ENCODE measurements at places on chromosomes 11 and 22.

DNA sequence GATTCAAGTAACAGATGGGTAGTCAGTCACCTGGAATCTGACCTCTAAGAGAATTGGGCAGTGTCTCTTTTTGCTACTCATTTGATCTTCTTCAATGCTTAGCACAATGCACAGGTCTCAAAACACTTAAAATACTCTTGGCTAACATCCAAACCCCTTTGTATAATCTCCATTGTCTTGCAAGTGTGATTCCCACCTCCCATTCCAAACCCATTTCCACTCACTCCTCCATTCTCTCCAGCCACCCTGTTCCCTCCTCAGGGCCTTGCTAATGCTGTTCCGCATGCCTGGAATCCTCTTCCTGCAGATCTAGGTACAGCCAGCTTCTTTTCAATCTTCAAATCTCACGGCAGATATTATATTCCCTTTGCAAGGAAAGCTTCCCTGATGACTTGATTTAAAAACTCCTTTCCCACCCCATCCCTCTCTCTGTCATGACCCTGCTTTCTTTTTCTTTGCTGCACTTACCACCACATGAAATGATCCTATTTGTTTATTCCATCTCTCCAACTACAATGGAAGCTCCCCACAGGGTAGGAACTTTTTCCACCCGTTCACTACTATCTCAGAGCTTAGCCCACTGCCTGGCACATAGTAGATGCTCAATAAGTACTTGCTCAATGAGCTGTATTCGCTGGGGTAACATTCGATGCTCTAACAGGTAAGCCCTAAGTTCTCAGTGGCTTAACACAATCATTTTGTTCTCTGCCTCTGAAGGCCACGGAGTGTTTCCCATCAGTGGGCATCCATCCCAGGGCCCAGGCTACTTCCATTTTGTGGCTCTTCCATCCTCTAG lies 121.7 kb downstream of the MN1 start:
- DNase-seq: no peak

DNA sequence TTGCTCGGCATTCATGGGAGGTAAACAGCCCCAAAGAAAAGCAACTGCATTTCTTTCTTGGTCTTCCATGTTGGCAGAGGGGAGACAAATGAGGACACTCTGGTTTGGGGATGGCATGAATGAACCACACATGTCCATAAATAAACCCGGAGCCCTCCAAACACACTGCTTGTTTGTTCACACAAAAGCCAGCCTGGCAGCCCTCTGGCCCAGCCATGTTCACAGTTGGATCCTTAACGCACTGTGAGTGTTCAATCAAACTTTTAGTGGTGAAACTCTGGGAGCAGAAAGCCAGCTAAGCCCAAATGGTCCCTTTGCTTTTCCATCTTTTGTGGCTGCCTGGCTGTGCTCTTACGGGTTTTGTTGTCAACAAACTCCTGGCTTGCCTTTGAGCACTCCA lies 336.8 kb downstream of the CADM1 start:
- DNase-seq: no peak

GRCh38 chr22:31044262-31044861 lies 36.8 kb upstream of the SMTN start:
- DNase-seq: no peak

- no peak for DNase-seq
These were observed 327.6 kb upstream of the PLET1 start for GRCh38 chr11:112588252-112588694.

- DNase-seq: no peak
These were observed 380.6 kb downstream of the BRD1 start for GRCh38 chr22:49446759-49447710.

GRCh38 chr22:49103314-49104059 lies 724.2 kb downstream of the BRD1 start:
- no peak for DNase-seq

DNA sequence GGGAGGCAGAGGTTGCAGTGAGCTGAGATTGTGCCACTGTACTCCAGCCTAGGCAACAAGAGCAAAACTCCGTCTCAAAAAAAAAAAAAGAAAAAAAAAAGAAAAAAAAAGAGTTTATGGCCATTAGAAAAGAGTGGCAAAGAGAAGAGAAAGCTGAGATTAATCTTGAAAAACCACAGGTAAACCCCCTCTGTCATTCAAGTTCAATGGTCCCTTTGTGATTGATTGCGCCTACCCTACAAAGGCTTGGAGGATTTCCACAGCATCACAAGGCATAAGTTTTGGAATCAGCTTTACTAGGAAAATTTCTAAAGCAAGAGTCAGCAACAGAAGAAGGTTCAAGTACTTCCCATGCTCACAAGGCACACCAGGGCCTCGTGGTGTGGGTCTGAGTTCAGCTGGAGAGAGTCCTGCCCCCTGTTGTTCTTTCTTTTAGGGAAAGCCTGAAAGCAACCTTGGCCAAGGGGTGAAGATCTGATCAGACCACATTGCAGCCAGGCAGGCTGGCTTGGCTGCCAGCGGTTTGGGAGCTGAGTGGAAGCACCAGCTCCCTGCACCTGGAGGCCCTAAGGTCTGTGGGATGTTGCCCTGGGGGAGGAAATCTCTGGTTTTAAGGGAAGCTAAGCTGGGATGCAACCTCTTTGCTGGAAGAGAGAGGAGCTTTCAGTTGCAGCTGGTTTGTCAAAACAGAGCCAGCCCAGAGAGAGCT lies 41.8 kb downstream of the SLN start:
- no peak for DNase-seq

- no peak for DNase-seq
These were observed 98.1 kb upstream of the GUCY1A2 start for GRCh38 chr11:107116358-107116757.

- no peak for DNase-seq
These were observed 325.4 kb upstream of the CCDC90B start for GRCh38 chr11:83611600-83611999.

- no peak for DNase-seq
These were observed 37.6 kb upstream of the MTNR1B start for GRCh38 chr11:92931746-92932422.

- DNase-seq: no peak
These were observed 8.1 kb upstream of the SLC35E4 start for GRCh38 chr22:30627471-30627870.

DNA sequence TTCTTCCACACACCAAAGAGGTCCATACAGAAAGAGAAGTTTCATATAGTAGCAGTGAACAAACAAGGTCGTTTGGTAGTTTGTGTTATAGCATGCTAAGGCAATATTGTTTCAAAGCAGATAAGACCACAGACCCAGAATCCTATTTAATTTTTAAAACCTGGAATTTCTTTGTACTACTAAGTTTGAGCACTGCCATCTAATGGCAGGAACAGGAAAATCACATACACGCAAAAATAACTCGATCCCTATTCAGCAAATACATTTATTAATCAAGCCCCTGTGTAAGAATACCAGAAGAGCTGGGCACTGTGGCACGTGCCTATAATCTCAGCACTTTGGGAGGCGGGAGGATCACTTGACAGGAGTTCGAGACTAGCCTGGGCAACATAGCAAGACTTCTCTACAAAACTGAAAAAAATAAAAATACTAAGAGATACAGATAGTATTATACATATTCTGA lies 2.9 kb upstream of the BTBD10 start:
- no peak for DNase-seq

GRCh38 chr11:17148536-17148935 lies 59.2 kb downstream of the PIK3C2A start:
- DNase-seq: no peak

DNA sequence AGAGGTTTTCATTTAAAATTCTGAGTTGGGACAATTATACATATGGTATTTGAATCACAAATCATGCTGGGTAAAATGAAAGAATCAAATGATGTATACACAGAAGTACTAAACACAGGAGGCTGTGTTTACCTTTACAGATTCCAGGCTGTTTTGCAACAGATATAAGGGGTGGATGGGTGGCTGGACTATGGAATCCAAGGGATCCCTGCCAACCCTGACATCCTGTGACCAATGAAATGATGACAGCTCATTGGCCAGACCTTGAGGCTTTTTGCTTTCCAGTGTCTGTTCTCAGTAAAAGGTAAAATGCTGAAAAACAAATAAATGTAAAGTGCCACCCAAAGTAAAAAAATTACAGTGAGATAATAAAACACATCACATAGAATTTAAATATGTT lies 3.3 kb upstream of the DDI1 start:
- DNase-seq: peak; percentile 23

DNA sequence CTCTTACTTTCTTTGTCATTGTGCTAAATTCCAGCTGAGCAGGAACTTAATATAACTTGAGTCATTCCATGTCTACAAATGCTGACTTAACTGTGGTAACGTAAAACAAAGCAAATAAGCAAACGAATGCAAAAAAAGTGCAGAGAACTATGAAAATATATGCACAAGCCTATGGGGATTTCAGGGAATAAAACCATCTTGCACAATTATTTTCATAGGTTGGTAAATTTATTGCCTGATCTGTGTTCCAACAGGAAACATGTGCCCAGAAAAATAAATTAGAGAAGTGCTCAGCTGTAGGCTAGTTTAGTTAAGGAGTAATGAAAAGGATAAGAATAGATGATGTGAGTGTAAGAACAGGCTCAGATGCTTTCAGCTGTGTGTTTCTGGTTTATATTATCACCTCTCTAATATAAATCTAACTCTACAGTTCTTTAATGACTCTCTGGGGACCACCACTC lies 1169.3 kb downstream of the LRRC4C start:
- no peak for DNase-seq

- DNase-seq: no peak
These were observed 151.1 kb upstream of the ISX start for GRCh38 chr22:34914846-34915245.

DNA sequence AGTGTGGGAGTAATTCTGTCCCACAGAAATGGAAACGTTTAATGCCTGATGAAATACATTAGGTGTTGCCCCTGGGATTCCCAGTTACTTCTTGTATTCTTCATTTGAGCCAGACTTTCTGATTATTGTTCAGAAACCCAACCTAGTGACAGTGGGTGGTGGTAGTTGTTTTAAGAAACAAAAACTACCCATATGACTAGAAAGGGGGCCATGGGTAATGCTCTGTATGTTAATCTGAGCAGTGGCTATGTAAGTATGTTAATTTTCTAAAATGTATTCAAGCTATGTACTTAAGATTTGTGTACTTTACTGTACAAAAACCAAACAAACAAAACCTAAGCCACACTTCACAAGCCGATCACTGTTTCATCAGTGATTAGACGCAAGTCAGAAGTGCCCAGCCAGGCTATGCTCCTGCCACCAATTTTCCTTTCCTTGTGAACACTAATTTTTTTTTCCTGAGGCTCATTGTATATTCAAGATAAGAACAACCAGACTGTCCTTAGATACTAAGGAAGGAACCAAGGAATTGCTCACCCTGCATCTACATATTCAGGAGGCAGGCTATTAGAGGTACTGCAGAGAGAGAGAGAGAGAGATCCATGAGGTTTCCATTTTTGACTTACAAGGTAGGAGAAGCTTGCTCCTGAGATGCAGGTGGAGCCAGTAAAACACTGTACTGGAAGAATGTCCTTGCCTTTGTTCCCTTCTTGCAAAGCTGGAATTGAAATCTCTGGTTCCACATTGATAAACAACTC lies 122.7 kb downstream of the DBX1 start:
- no peak for DNase-seq

GRCh38 chr11:33942954-33943353 lies 51.1 kb upstream of the LMO2 start:
- DNase-seq: no peak

DNA sequence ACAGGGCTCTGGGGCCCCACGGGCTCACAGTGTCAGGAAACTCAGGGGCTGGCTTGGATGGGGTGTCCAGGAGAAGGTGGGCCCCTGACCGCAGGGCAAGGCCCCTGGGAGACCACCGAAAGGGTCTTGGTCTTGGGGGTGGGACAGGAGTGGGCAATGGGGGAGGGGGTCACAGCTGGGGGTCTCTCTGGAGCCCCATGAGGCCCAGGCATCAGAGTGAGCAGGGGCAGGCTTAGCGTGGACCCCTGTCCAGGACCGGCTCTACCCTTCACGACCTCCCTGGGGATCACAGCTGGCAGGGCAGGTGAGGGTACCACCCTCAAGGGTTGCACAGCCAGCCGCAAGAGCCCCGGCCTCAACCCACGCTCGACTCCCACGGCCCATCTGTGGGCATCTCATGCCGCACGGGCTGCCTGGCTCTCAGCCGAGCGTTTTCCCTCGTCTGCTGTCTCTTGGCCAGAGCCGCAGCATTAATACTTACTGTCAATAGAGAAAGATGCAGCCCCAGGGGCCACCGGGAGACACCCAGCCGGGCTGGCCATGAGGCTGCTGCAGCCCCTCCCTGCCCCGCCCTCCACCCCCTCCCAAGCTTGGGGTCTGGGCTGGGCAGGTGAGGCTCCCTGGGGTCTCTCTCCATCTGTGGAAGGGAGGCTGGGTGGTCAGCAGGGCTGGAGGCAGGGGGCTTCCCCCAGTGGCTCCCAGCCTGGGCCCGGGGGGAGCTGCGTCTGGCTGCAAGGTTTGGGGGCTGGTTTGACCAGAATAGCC lies 662 bp downstream of the MUC5B start:
- no peak for DNase-seq

- no peak for DNase-seq
These were observed 64.1 kb downstream of the KCNC1 start for GRCh38 chr11:17798716-17799115.

GRCh38 chr22:43882122-43882767 lies 9.6 kb downstream of the PNPLA5 start:
- DNase-seq: no peak

DNA sequence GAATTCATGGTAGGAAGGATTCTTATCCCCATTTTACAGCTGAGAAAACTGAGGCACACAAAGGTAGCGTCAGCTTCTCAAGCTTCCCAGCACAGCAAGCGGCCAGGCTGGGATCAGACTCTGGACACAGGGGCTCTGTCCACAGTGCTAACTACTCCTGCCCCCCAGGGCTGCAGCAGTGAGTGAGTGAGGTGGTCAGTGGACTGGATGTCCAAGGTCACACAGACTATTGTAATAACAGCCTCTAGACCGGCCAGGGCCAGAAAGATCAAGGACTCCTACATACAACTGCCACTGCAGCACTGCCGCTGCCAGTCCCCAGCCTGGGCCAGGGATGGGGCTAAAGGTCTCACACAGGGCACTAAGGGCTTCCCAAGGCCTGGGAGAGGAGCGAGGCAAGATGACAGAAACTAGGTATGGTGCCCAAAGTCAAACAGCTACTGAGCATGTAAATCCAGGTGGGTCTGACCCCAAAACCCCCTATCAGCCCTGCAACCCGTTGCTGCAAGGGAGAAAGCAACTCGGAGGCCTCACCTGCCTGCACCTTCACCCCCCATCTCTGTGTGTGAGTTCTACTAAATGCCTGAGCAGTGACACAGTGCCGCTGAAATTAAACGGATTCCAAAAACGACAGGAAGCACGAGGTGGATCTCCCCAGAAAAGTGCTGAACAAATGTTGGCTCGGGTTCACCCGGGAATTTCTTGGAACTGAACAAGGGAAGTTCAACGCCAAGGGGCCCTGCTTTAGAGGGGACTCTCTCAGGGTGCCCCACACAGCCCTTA lies 161.8 kb upstream of the GRK3 start:
- DNase-seq: no peak
